ENCODE measurements at places on chromosomes 1 and 21.

GRCh38 chr1:2400950-2401649 lies 9.5 kb downstream of the RER1 start:
- DNase-seq = no peak

DNA sequence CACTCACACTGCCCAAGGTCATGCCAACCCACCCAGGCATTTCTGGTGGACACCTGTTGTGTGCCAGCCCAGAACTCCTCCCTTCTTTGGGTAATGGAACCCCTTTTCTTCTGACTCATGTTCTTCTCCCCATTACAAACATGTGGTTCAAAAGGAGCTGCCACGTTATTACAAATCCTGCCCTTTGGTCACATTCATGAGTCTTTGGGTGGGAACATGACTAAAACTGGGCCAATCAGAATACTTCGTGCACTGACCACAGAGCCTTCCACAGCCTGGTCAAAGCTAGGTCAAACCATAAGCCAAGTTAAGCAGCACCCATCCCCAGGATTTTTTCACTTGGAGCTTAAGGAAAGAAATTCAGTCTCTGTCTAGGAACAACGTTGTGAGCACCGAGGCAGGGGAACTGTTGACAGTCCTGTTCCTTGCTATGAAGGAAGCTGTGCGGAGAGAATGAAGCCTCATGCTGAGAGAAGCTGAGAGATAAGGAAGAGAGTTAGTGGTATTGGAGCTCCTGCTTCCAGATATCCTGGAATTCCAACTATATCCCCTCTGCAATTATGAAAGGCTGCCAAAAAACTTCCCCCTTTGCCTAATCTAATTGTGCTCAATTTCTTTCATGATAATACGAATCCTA lies 46.8 kb upstream of the DIPK1A start:
- no peak for DNase-seq

- no peak for DNase-seq
Observed at GRCh38 chr1:205665201-205666045, 14.9 kb downstream of the SLC45A3 start.

DNA sequence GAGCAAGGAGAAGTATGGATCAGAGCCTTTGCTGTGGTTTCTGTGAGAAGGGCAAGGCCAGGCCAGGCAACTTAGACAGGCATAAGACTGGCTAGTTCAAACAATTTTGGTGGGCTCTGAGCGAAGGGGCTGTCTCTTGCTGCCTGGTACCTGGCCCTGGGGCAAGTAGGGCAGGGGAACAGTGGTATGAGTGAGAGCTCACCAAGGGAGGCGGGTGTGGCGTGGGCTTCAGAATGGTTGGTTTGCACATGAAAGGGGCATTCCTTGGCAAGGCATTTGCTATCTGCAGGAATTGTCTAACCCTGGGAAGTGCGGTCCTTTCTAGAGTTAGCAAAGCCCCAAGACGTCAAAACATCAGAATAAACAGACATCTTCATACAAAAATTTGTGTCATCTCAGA lies 210.5 kb downstream of the CAMTA1 start:
- DNase-seq = no peak

DNA sequence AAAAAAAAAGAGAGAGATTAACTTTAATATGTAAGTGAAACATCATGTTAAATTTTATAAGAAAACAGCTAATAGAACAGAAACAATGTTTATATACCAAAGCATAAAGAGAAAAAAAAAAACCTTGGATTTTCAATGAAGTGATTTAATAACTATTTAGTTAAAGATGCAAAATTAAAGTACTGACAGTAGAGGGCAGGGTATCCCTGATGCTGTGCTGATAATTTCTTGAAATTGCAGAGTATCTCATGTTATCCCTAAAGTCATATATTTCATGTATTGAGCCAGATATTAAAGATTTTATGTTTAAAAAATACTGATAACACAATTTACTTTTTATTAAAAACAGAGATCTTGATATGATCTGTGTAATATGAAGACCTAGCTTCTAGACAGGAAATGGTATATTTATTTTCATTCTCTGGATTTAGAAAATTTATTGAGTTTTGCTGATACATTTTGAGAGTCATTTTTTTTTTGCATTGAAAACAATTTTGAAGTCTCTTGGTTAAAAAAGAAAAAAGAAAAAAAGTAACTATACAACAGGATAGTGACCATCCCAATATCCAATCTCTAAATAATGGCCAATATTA lies 273.2 kb downstream of the USP25 start:
- DNase-seq = no peak

- DNase-seq = no peak
Observed at GRCh38 chr1:215277532-215277931, 195.0 kb downstream of the KCNK2 start.

DNA sequence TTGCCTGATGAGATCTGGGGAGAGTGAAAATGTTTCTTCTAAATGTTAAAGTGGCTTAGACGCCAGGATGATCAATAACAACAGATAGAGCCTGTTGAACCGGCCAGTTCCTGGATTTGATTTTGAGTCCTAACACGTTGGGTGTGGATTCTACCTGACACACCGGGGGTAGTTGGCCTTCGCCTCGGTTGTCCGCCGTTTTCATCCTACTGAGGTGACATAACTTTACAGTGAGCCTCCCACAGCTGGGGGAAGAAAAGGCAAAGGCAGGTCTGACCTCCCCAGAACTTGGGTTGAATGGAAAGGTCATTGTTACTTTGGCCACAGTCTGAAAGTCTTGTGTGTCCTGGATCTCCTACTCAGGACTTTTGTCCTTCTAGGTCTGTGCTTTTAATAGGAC lies 1.1 kb downstream of the PGD start:
- no peak for DNase-seq

- DNase-seq = no peak
Observed at GRCh38 chr1:38733761-38734160, 125.8 kb downstream of the RRAGC start.

DNA sequence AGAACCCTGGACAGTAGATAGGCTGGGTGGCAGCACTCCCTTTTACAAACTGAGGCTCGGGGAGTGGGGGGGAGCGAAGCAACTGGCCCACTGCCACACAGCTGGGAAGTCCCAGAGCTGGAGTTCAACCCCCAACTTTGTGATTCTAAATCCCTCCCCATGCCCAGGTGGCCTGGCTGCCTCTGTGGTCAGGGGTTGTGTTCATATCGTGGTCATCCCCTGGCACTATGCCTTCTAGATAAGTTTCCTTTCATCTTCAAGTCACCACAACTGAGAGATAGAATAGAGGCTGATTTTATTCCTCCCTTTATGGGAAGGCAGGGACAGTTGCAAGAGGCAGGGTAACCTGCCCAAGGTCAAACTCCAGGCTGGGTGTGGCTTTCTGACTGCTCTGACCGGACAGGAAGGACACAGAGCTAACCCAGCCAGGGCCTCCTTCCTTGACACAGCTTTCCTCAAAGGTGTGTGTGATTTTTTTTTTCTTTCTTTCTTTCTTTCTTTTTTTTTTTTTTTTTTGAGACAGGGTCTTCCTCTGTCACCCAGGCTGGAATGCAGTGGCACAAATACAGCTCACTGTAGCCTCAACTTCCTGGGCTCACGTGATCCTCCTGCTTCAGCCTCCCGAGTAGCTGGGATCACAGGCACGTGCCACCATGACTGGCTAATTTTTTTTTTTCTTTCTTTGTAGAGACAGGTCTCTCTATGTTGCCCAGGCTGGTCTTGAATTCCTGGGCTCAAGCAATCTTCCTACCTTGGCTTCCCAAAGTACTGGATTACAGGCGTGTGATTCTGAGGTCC lies 18.4 kb upstream of the TNFRSF1B start:
- DNase-seq = no peak

DNA sequence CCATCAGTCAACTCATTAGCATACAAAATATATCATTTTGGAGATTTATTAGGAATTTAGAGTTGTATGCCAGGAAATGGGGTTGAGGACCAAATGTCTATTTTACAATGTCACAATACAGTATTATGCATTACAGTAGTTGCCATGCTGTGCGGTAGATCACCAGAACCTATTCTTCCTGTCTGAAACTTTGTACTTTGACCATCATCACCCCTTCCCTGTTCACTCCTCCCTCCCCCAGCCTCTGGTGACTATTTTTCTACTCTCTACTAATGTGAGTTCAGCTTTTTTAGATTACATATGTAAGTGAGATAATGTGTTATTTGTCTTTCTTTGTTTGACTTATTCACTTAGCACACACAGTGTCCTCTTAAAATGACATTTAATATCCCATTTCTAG lies 50.8 kb downstream of the PTBP2 start:
- no peak for DNase-seq

GRCh38 chr1:64745986-64746940 lies 1.4 kb downstream of the RAVER2 start:
- no peak for DNase-seq

- no peak for DNase-seq
Observed at GRCh38 chr1:153534925-153535241, 908 bp downstream of the S100A6 start.

DNA sequence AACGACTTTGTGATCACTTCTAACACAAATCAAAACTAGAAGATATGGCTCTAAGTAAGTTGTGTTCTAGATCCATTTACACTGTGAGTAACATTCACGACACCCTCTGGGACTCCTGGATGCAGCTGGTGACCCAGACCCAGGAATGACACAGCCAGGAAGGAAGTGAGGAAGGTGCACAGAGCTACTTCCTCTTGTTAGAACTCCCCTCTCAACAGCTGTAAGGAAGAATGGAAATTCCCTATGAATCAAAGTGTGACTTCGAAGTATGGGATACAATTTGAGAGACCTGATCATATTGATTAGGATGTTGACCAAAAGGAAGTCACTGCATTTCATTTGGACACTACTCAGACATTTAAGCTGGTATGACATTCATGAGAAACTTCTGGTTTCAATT lies 185.3 kb downstream of the NRIP1 start:
- no peak for DNase-seq

DNA sequence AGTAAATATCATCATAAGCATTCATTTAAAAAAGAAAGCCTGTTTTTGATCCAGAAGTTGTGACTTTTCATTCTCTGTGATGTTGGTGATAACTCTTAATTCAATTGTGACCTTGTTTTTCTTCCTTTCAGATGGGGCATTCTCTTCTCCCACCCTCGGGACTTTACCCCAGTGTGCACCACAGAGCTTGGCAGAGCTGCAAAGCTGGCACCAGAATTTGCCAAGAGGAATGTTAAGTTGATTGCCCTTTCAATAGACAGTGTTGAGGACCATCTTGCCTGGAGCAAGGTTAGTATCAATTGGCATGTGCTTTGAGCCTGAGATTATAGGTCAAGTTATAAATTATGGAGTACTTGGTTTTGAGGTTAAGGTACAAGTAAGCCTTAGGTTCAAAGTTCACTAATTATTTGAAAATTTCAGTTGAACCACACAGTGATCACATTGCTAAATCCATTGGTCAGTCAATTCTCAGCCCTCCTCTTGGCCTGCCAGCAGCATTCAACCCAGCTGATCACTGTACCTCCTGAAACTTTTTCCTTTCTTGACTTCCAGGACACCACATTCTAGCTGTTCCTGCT lies 4.1 kb downstream of the PRDX6 start:
- no peak for DNase-seq

GRCh38 chr1:160460683-160461287 lies 60.4 kb downstream of the VANGL2 start:
- no peak for DNase-seq

- no peak for DNase-seq
Observed at GRCh38 chr1:160131803-160132565, 16.4 kb downstream of the ATP1A2 start.

GRCh38 chr21:38914528-38915293 lies 109.0 kb downstream of the ETS2 start:
- DNase-seq = peak; percentile 64
